ENCODE measurements at places on chromosomes 7 and 10.

DNA sequence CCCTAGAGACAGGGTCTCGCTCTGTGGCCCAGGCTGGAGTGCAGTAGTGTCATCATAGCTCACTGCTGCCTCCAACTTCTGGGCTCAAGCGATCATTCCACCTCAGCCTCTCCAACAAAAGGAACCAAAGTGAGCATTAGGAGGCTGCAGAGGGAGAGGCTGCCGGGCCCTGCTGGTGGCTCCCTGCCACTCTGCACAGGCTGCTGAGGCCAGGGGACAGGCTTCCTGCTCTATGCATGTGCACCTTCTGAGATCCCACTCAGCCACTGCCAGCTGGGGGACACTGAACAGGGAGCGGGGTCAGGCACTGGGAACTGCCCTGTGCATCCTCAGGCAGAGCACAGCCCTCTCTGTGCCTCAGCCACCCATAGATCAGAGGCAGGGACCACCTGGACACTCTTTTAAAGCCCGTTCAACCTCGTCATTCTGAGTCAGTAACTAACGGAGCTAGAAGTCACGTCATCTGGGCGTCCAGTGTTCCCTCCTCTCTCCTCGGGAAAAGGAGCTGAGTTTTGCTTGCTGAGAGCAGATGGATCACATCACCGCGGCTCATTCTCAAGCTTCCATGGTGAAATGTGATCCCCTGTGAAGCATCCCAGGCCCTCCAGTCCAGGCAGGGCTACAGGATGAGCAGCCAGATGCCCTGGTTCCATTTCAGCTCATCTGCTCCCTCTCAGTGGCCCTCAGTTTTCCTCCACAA, 109.6 kb downstream of the MYL10 start:
- no peak for DNase-seq

GRCh38 chr10:32159264-32159663, 103.0 kb upstream of the KIF5B start:
- no peak for DNase-seq

DNA sequence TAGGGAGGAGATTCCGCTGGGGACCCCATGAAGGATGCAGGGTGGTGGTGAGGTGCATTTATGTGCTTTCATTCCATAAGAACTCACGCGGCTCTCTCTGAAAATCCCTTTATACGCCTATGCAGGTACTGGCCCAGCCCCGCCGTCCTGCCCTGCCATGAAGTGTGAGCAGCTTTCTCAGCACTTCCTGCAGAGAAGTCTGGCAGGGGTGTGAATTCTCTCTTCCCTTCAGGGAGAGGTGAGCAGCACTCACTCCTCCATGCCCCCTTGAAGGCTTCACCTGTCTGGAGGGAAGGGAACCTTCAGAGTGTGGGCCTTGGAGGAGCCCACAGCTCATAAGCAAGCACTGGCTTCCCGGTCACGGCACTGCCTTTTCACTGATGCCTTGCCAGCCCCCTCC, 34.0 kb downstream of the PPP2R2D start:
- no peak for DNase-seq

GRCh38 chr10:114420811-114421485, 16.6 kb upstream of the AFAP1L2 start:
- no peak for DNase-seq

DNA sequence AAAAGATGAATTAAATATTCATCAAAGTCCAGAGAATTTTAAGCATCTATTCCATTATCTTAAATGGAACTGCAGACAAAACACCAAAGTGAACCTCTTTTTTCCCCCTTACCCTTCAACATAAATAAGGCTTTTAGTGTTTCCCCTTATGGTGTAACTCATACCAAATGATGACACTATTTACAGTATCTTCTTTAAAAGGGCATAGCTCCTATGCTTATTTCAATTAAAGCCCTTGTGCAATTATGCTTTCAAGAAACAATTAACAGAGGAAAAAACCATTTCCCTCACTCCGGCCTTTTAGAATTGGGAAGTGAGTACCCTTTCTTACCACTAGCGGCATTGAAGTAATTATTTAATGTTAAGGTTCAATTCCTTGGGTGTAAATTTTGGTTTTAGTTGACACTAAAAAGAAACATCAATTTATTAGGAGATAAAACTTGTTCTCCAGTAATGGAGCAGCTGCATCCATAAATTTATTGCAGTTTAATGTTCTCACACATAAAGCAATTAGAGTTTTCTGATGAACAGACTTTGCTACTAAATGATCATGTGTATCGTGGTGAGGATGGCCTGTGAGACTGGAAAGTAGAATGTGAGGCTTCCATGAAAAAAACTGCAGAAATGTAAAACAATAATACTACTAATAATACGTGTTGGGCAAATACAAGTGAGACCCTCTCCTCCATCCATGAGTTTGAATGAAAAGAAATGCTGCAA, 661.3 kb downstream of the PARD3 start:
- DNase-seq: no peak

DNA sequence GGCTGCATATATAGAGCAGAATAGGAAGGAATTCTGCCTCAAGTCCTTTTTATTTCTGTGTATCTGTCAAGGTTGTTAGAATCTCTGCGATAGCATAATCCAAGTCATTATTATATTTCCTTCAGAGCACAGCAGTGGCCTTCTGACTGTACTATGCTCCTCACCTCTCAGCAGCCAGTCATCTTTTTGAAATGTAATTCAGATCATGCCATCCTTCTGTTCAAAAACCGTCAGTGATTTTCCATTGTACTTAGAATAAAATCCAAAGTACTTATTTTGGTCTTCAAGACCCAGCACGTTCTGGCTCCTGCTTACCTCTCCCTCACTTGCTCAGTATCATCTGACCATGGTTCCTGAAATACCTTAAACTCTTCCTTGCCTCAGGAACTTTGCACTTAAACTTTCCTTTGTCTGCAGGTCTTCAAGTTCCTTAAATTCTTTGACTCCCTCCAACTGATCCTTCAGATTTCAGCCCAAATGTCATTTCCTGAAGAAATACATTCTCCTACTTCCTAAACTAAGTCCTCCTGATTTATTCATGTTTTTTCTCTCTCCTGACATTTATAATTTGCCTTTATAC, 112.4 kb downstream of the ST7 start:
- DNase-seq: no peak

Data from A172 (cell line).